Endothelial cell (in vitro differentiated cells): ENCODE measurements at places on chromosomes 11 and 22. TPM values are rescaled to one million over a fixed set of nuclear protein-coding genes. Genes with fewer than 3 reads are reported as not detected.

MCHR1 gene
- 6.6 TPM for total RNA-seq

- no peak for DNase-seq
Measured at GRCh38 chr11:3959903-3960265, 104.4 kb downstream of the STIM1 start.

DNA sequence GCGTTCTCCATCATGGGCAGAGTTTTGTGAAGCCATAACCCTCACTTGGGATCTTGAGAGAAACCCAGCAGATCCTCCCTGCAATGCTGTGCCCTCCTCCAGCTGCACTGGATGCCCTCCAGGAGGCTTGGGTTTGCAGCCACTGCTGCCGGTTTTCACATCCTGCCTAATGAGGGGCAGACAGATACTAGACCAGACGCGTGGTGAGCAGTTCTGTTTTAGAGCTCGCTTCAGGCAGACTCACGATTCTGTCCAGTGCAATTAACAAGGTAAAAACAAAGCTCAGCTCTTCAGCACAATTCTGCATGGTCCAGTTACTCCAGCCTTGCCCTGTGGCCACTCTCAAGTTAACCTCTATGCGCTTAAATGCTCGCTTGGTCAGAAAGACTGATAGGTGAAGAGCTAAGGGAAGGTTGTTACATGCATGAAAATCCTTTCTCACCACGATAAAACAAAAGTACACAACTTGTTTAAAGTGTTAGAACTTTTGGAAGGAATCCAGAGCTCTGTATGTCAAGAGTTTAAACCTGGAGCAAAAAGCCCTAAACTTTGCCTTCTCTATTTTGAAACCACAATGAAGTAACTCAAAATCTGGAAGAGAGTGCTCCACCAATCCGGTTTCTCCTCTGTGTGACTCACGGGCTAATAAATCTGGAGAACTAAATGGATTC, 292.3 kb upstream of the FAT3 start:
- DNase-seq, result no peak

TMEM151A gene
- not detected for total RNA-seq

GRCh38 chr22:27146866-27147633, 489.7 kb downstream of the MIAT start:
- DNase-seq, result no peak
